NCI-H1417 (cell line): ENCODE measurements at places on chromosomes 11 and 22.

DNA sequence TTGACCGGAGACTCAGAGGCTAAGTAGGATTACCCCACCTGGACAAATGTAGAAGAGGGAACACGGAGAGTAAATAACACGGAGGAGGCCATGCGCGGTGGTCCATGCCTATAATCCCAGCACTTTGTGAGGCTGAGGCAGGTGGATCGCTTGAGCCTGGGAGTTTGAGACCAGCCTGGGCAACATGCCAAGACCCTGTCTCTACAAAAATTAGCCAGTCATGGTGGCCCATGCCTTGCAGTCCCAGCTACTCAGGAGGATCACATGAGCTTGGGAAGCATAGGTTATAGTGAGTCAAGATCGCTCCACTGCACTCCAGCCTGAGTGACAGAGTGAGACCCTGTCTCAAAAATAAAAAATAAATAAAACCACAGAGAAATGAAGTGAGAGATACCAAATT, 53.9 kb downstream of the AMOTL1 start:
- DNase-seq, result no peak

DNA sequence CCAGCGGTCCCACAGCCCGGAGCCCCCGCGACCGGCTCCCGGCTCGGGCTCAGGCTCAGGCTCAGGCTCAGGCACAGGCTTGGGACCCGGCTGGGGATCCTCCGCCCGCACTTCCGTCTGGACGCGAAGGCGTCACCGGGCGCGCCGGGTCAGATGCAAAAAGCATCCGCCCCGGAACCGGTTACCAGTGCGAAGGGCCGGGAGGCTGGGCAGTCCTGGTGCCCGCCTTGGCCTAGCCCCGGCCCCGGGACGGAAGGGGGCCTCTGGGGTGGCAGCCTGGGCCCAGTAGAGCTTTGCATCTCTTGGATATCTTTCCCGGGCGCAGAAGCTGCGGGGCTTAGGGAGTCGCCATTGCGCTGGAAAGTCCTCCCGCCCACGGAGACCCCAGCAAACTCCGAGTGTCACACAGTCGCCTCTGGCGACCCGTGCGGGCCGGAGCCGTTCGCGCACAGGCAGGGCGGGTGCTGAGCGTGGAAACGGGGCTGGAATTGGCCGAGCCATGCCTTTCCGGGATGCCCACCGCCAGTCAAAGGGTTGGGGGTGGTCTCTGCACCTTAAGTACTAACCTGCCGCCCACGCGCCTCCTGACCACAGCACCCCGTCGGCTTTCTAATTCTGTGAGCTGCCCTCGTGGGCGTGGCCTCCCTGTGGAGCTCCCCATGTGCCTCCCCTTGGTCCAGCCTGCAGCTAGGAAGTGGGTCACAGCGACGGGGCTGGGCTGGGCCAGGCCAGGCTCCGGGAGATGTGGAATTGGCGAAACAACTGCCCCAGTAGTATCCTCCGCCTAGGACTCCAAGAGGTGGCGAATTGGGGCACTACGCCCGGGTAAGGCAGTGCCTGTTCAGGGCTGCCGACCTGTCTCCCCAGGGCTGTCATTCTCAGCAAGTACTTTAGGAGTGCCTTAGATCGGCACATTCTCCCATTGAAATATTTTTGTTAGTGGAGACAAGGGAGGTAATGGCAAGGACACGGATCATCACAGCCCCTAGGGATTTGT, at the start of gene TMEM9B:
Gene TMEM9B, minus strand, starts transcription at position 119 of the 997 bp plus-strand sequence. CDS start 129 bp downstream, outside the sequence.
- peak; percentile 93 for DNase-seq

- no peak for DNase-seq
Measured at GRCh38 chr11:20421946-20422345, 34.4 kb downstream of the PRMT3 start.

- no peak for DNase-seq
Measured at GRCh38 chr11:88061111-88061510, 114.1 kb downstream of the RAB38 start.

DNA sequence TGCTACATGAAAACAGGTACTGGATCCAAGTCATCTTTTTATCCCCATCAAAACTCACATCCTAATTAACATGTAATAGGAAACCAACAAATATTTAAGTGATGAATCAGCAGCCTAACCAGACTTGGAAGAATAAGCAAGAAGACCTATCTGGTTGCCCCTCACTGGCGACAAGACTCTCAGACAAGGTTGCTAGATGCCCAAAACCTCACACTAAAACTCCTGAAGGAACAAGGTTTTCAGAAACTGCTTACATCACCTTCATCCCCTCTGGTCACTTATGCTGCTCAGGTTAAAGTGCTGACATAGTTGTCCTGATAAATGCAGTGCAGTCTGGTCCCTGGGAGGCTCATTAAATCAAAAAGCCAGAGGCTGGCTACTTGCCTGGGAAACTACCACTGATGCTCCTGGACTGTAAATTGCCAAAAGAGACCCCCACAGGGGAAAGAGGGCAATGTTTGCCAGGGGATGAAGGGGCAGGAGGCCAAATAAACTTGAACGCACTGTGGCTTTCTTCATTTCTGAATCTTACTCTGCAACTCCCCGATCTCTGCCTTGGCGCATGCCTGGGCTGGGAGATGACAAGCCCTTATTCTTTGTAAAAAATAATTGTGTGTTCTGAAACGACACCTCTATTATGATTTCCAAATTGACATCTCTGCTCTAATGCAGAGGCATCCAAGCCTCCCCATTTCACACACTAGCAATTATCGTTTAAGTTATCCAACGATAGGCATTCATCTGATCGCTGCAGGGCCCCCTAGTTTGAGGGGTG, 72.7 kb downstream of the AMBRA1 start:
- DNase-seq, result no peak

DNA sequence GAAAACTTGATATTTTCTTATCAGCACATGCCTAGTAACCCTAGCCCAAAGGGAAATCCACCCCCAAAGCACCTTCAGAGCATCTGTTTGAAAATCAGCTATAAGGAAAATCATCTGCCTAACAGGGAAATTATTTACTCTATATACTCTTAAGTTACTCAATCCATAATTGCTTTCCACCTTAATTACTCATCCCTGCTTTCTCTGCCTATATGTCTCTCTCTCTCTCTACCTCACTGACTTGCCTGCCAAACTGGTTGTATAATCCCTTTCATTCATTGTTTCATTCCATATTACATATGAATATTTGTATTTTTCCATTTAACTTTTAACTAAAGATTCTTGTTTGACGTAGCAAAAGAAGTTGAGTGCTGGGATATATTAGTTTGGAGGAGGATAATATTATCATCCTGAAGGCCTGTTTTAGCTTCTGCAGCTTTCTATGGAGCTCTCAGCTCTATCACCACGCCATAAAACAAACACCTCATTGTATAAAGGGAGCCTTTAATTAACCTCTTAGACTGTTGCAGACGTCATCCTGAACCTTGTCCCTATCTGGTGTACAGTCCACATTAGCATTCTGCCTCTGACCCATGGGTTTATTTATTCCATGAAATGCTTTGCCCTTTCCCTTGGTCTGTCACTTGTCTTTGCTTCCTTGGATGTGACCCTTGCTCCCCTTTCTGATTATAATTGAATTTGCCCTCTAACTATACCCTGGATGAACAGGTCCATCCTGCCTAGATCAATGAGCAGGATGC, 98.9 kb downstream of the INSC start:
- DNase-seq, result peak; percentile 23

GRCh38 chr22:30356449-30357235, at the start of the genes CCDC157 and SF3A1:
Gene CCDC157, plus strand, starts transcription at chr22:30357007. Its CDS starts 8,994 bp downstream, at chr22:30366001.
Gene SF3A1, minus strand, starts transcription at chr22:30356894. Its CDS starts 102 bp downstream, at chr22:30356792.
- DNase-seq, result peak; percentile 91

- DNase-seq, result no peak
Measured at GRCh38 chr22:46050451-46050845, 73.5 kb upstream of the WNT7B start.

DNA sequence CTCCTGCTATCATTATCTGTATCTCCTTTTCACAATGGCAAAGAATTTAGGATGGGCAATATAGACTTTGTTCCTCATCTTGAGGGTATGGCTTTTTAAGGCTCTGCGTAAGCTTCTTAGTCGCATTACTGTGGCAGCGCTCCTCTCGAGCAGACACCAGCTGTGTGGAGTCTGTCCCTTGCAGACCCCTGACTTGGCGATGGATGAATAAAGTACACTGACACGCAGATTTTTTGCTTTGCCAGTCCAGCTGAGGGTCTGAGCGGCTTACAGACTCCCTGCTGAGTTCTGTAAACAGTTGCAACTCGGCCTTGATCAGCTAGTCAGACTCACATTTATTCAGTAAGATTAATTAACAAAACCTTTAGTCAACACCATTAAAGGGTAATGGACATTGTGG, 390.0 kb upstream of the CNTN5 start:
- DNase-seq, result peak; percentile 93

- no peak for DNase-seq
Measured at GRCh38 chr22:31144223-31144622, 3.9 kb upstream of the PLA2G3 start.

DNA sequence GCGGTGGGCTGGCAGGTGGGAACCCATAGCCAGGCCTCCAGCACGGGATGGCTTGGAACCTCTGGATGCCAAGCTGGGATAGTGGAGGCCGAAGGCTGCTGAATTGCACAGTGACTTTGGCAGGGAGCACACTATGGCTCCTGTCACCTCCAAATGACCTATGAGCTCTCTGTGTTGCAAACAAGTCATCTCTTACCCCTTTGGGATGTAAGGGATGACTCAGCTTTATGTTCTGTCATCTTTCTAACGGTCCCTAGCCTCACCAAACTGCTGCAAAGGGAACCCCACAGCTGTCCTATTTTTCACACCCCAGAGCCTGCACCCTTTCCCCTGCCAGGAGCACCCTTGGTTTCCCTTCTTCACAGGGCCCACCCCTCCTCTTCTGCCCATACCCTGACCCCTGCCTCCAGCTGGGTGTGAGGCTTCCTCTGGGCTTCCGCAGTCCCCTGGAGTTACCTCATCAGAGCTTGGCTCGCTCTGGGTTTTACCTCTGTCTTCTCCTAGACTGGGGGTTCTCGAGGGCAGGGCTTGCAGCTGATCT, 2.7 kb upstream of the SCUBE1 start:
- no peak for DNase-seq

DNA sequence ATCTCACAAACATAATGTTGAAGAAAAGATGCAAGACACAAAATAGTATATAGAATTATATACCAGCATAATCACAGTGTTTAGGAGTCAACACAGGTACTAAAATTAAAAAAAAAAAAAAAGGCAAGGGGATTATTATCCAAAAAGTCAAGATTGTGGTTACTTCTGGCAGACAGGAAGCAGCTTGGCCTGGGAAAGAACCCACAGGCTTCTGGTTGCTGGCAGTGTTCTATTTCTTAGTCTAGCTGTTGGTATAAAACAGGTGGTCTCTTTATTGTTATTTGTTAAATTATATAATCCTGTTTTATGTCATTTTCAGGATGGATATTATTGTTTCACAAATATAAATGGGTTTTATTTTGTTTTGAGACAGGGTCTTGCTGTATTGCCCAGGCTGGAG, 54.0 kb downstream of the C11orf58 start:
- no peak for DNase-seq

DNA sequence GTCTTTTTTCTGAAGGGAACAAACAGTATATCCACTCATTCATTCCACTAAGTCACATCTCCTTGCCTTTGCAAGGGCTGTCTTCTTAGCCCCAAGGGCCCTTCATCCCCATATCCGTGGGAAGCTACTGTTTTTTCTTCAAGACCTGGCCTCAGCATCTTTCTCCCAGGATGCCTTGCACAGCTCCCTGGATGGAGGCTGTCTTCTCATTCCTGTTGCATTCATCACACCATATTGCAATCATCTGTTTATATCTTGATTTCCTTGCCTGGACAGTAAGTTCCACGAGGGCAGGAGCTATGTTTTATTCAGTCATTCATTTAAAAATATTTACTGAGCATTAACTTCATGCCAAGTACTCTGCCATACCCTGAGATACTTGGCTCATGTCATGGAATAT, 29.3 kb upstream of the NECTIN1 start:
- DNase-seq, result no peak
